ENCODE measurements at places on chromosomes 12 and 14. TPM values are rescaled to one million over a fixed set of nuclear protein-coding genes. Genes with fewer than 3 reads are reported as not detected.

The ZNF385A gene
- 53.2 TPM for total RNA-seq

The SLC25A21 gene
- not detected for total RNA-seq

The IGF1 gene
- total RNA-seq: 73.5 TPM

The GLT8D2 gene
- 72.3 TPM for total RNA-seq

The CMTM5 gene
- 2.9 TPM for total RNA-seq

The CATSPERB gene
- 4.3 TPM for total RNA-seq

DNA sequence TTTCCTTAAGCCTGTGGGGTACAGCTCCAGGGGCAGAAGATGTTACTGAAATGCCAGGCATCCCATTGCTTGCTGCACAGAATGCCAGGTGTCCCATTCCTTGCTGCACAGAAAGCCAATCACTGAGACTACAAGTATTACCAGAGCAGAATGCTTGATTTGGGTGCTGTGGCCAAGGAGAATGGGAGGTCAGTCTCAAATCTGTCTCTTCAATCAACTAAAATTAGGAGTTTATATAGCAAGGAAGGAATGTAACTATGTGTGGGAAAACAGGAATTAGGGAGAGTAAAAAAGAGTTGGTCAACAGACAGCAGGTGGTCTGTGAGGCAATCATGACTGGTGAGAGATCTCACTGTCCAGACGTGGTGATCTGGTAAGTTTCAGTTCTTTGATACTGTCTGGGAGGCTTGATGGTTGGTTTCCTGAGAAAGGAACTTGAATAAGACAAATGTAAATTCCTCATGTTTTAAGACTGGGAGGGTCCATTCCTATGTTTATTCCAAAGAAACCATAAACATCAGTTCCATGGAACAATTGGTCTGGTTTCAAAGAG lies 31.2 kb upstream of the VASH1 start:
- no peak for DNase-seq
- no peak overlapping the region for H3K4me3 ChIP-seq
- H3K27ac ChIP-seq: no peak overlapping the region
- no peaks in the 10 kb centered on the region for H3K27me3 ChIP-seq
- H3K36me3 ChIP-seq: no peaks in the 10 kb centered on the region

DNA sequence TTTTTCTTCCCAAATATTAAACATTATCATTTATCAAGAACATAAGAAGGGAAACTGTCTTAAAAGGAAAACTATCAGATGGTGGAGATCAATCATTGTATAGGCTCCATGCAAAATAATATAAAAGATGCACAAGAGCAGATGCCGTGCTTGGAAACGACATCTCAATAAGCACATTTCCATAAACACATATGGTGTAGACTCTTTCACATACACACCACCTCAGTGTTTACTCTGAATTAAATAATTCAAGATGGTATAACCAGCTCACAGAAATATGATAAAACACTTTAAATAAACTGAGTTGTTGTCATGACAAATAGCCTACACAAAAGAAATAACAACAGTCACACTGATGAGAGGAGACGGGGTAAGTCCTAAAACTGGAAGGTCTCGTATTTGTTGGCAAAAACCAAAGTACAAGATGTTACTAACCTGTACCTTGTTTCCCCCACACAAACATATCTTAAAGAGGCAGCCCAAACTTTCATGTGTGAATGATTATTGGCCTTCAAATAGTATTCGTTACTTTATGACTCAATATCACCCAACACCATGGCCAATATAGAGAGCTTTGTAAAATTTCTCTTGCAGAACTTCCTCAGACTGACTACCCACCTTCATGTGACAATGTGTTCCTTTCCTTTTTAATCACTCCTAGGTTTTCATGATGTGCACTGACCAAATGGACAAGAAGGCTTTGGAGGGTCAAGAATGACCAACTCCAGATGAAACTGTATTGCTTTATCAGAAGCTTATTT lies 48.6 kb upstream of the TMPO start:
- H3K27me3 ChIP-seq: no peaks in the 10 kb centered on the region
- H3K4me3 ChIP-seq: no peak overlapping the region
- DNase-seq: no peak
- H3K27ac ChIP-seq: no peak overlapping the region
- H3K36me3 ChIP-seq: no peaks in the 10 kb centered on the region

DNA sequence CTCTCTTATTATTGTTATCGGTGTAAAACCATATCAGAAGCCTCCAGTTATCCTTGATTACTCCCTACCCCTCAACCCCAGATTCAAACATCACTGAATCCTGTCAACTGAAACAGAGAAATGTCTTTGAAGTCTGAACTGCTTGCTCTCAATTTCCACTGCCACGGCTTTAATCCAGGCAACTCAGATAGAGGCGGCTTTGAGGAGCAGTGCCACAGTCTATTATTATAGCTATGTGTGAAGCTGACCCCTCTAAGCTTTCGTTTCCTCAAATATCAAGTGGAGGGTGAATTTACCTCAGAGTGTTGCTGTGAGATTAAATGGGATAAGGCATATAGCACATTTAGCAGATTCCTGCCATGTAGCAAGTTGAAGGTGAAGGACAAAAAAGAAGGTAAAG lies 49.0 kb upstream of the PDE3A start:
- no peak for DNase-seq
- H3K27me3 ChIP-seq: no peaks in the 10 kb centered on the region
- H3K27ac ChIP-seq: no peak overlapping the region
- no peaks in the 10 kb centered on the region for H3K36me3 ChIP-seq

DNA sequence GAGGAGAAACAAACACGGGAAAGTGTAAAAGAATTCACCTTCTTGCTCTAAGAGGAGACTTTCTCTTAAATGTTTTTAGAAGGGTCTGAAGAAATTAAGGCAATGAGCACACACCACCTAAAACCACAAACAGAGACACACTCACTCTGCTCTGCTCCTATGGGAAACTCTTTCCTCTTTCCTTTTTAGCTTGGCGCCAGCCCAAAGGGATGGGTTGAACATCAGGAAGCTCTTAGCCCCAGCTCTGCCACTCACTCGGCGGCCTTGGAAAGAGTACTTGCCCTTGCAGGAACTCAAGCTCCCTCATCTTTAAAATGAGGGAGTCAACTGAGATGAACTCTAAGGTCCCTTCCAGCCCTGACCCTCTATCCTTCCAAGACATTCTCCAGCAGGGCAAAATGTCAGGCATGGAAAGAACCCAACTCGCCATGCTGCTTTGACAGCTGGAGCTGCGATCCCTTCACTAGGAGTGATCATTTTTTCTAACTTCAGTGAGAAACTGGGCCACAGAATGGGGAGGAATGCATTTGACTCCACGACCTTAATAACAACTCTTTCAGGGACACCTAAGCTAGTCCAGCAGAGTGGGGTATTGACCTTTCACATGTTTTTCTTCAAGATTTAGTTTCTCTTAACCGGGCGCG lies 980 bp upstream of the RNASE8 start:
- no peak overlapping the region for H3K27ac ChIP-seq
- no peak for DNase-seq
- H3K4me3 ChIP-seq: no peak overlapping the region
- H3K36me3 ChIP-seq: no peaks in the 10 kb centered on the region

DNA sequence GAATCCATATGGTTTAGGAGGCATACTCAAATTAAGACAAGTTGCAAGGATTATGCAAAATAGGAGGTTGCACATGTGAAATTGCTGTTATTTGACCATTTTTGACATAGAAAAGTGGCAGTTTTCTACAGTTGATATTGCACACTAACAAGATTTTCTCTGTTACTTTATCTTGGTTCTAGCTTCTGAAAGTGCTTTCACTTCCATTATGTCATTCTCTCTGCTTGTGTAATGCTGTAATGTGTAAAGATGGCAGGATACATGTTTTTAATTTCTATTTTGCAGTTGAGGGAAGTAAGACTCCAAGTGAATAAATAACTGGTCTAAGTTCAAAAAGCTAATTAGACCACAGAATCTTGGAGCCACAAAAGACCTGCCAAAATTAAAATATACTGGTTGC lies 60.6 kb downstream of the MYRFL start:
- H3K27ac ChIP-seq: no peak overlapping the region
- H3K36me3 ChIP-seq: no peaks in the 10 kb centered on the region
- no peak overlapping the region for H3K4me3 ChIP-seq
- H3K4me1 ChIP-seq: no peaks in the 10 kb centered on the region

DNA sequence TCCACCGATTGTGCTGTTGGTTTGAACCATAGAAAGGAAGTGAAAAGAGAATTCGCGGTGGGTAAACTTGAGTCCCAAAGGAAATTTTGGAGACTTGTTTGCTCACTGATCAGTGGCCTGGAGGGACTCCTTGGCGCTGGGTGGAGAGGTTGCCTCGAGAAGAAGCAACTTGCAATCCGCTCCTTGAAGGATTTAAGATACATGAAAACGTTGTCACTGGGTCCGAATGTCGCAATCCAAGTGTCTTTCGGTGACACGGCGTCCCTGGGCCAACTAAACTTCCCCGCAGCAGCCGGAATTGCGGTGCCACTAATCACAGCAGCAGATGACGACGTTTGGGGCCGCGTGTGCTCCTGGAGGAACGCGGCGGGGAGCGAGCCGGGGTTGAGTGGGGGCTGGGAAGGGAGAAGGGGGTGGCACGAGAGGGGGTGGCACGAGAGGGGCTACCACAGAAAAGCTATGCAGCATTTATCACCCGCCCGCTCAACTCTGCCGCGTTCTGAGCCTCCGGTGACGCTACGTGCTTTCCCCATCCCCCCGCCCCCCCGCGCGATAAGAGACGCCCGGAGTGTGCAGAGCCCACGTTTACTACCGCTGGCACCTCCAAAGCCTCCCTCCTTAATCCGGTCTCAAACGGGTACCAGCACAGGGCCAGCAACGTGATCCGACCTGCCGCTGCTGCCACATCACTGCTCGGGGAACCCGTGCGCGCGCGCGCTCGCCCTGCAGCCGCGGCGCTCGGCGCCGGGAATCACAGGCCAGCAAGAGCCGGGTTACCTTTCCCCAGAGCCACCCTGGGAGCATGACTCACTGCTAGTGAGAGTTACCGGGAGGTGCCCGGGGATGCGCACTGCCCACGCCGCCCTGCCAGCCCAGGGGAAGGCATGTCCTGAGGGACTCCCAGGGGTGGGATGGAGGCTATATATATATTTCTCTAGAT lies 833 bp upstream of the BHLHE41 start:
- peaks cover 16% of the 10 kb centered on the region for H3K4me1 ChIP-seq
- H3K4me3 ChIP-seq: peak overlapping the region; percentile 82
- H3K36me3 ChIP-seq: no peaks in the 10 kb centered on the region
- no peaks in the 10 kb centered on the region for H3K27me3 ChIP-seq
- H3K27ac ChIP-seq: peak overlapping the region; percentile 97

DNA sequence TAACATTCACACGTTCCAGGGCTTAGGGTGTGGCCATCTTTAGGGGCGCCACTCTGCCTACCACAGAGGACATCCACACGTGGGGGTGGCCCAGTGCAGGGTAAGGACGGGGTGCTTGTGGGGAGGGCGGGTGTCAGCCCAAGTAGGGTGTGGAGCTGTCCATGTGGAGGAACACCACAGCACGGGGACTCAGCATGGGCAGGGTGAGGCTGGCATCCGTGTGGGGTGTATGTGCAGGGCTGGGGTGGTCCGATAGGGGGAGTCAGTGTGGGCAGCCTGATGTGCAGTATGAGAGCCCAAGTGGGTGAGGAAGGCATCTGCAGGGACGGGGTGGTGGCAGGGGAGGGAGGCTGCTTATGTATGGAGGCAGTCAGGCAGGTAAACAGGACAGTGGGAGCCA lies 17.7 kb downstream of the PSMC1 start:
- DNase-seq: no peak
- H3K36me3 ChIP-seq: peaks cover 55% of the 10 kb centered on the region
- no peaks in the 10 kb centered on the region for H3K27me3 ChIP-seq
- H3K4me1 ChIP-seq: peaks cover 7% of the 10 kb centered on the region
- no peak overlapping the region for H3K4me3 ChIP-seq

GRCh38 chr12:106964526-106964925 lies 8.8 kb downstream of the TMEM263 start:
- H3K27ac ChIP-seq: no peak overlapping the region
- H3K27me3 ChIP-seq: no peaks in the 10 kb centered on the region
- DNase-seq: no peak
- no peak overlapping the region for H3K4me3 ChIP-seq
- peaks cover 18% of the 10 kb centered on the region for H3K4me1 ChIP-seq
- peaks cover 26% of the 10 kb centered on the region for H3K36me3 ChIP-seq

GRCh38 chr12:1630827-1631591 lies 2.0 kb downstream of the WNT5B start:
- DNase-seq: no peak
- no peak overlapping the region for H3K4me3 ChIP-seq
- no peaks in the 10 kb centered on the region for H3K27me3 ChIP-seq
- H3K27ac ChIP-seq: no peak overlapping the region
- no peaks in the 10 kb centered on the region for H3K36me3 ChIP-seq

DNA sequence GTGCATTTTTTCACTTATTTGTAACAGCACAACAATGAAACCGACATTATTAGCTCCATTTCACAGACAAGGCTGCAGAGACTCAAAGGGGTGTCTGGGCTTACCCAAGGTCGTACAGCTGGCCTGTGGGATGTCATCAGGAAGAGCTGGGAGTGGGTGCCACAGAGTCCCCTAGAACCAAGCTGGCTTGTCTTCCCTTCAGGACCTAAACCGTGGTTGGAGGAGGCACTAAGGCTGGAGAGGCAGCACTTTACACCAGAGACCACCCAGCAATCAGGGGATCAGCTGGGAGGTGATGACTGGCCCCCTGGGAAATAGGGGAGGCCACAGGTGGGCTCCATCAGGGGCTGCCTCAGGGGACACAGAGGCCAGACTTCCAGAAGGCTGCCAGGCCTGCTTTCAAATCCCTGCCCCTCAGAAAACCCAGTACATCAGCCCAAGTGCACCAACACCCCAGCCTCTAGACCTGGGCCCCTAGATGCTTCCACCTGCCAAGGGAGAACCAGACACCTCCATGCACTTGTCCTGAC lies 28.3 kb downstream of the DIO3 start:
- no peaks in the 10 kb centered on the region for H3K27me3 ChIP-seq
- no peak overlapping the region for H3K4me3 ChIP-seq
- H3K4me1 ChIP-seq: no peaks in the 10 kb centered on the region
- H3K27ac ChIP-seq: no peak overlapping the region

DNA sequence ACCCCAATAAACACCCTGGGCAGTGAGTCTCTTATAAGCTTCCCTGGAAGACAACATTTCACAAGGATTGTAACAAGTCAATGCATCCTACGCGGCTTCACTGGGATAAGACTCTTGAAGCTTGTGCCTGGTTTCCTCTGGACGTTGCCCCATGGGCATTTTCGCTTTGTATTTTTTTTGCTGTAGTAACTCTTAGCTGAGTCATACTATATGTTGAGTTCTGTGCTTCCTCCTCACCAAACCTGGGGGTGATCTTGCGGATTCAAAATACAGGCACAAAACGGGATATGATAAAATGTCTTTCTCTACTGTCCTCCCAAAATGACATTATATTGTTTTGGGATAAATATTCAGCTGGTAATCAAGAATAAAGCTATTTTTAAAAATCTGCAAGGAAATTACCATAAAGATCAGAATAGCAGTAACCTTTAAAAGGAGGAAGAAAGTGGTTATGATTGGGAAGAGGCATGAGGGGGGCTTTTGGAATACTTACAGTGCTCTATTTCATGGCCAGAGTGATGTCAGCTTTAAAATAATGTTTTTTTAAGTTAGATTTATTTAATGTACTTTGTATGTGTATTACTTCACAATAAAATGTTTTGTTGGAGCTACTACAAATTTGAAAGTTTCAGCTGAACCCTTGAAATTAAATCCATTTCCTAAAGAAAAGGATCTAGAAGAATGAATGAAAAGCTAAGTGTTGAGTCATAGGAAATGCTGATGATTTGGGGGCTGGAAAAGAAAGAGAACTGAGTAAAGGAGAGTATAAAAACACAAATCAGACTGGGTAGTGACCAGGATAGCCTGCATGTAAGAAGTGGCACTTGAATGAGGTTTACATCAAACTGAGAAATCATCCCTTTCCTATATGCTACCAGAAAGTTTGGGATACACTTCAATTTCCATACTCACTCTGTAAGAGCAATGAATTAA lies 14.7 kb downstream of the BTBD7 start:
- no peaks in the 10 kb centered on the region for H3K36me3 ChIP-seq
- no peaks in the 10 kb centered on the region for H3K4me1 ChIP-seq
- no peak overlapping the region for H3K4me3 ChIP-seq

GRCh38 chr14:65267856-65268255 lies 144.7 kb upstream of the FUT8 start:
- no peaks in the 10 kb centered on the region for H3K27me3 ChIP-seq
- no peak overlapping the region for H3K4me3 ChIP-seq
- H3K27ac ChIP-seq: no peak overlapping the region

Measured in ascending aorta (tissue), 2 donors.